Aorta (tissue), 5 donors: ENCODE measurements at places on chromosomes 3 and 15. TPM values are rescaled to one million over a fixed set of nuclear protein-coding genes. Genes with fewer than 3 reads are reported as not detected.

DNA sequence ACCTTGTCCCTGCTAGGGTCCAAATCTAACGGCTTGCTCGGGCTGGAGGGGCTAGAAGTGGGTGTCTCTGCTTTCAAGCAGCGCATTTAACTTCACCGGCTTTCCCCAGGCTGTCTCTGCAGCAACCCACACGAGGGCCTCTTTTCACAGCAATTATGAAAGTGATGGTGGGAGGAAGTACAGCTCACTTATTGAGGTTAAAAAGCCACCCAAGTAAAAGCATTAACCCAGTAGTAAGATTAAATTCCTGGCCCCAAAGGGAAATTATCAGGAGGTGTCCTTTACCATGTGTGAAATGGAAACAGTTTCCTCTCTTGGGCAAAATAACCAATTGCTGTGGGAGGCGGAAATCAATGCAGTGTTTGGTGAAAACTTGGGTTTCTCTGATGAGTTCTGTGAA, 41.1 kb downstream of the NGRN start:
- no peak for DNase-seq
- no peak overlapping the region for H3K27ac ChIP-seq
- no peaks in the 10 kb centered on the region for H3K4me1 ChIP-seq
- H3K27me3 ChIP-seq: no peaks in the 10 kb centered on the region
- no peaks in the 10 kb centered on the region for H3K36me3 ChIP-seq
- no peak overlapping the region for H3K4me3 ChIP-seq

DNA sequence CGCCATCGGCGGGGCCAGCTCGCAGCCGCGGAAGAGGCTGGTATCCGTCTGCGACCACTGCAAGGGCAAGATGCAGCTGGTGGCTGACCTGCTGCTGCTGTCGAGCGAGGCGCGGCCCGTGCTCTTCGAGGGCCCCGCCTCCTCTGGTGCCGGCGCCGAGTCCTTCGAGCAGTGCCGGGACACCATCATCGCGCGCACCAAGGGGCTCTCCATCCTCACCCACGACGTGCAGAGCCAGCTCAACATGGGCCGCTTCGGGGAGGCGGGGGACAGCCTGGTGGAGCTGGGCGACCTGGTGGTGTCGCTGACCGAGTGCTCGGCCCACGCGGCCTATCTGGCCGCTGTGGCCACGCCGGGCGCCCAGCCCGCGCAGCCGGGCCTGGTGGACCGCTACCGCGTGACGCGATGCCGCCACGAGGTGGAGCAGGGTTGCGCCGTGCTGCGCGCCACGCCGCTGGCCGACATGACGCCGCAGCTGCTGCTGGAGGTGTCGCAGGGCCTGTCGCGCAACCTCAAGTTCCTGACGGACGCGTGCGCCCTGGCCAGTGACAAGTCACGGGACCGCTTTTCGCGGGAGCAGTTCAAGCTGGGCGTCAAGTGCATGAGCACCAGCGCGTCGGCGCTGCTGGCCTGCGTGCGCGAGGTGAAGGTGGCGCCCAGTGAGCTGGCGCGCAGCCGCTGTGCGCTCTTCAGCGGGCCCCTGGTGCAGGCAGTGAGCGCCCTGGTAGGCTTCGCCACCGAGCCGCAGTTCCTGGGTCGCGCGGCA, 1.8 kb downstream of the TLNRD1 start:
- peaks cover 5% of the 10 kb centered on the region for H3K4me1 ChIP-seq
- H3K27me3 ChIP-seq: no peaks in the 10 kb centered on the region
- DNase-seq: peak; percentile 60
- H3K27ac ChIP-seq: no peak overlapping the region
- H3K4me3 ChIP-seq: peak overlapping the region; percentile 81
- peaks cover 3% of the 10 kb centered on the region for H3K36me3 ChIP-seq

DNA sequence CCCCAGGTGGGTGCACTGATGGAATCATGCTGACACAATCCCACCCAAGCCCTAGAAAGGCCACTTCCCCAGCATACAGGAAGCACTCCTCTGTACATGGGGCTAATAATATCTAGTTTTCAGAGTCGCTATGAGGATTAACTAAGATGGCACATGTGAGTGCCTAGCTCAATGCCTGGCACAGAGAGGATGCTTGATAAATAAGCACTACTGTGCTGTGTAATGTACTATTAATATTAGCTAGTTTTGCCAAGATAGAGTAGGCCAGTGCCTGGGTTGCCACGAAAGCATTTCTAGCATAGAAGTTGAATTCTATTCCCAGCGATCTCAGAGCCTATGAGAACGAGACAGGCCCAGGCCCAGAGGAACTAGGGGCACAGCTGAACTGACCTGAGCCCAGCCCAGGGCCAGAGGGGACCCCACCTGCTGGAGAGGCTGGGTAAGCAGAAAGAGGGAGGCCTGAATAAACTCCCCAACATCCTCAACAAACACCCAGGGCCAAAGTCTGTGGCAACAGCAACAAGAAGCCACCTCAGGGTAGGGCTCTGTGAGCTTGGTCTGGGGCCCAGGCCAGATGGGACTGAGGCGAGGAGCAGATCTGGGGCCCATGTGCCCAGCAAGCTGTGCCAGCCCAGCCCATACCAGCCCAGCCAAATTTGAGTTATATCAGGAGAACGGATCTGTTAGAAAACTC, 7.6 kb upstream of the SEMA7A start:
- H3K4me1 ChIP-seq: no peaks in the 10 kb centered on the region
- H3K27ac ChIP-seq: no peak overlapping the region
- no peaks in the 10 kb centered on the region for H3K36me3 ChIP-seq
- no peaks in the 10 kb centered on the region for H3K27me3 ChIP-seq
- DNase-seq: peak; percentile 8

GRCh38 chr15:63599401-63600000, 2.3 kb downstream of the FBXL22 start:
- DNase-seq: peak; percentile 86
- peak overlapping the region; percentile 59 for H3K4me3 ChIP-seq
- H3K27ac ChIP-seq: peak overlapping the region; percentile 87
- H3K36me3 ChIP-seq: no peaks in the 10 kb centered on the region

- no peak for DNase-seq
- H3K36me3 ChIP-seq: no peaks in the 10 kb centered on the region
- H3K4me1 ChIP-seq: peaks cover 3% of the 10 kb centered on the region
- H3K27me3 ChIP-seq: no peaks in the 10 kb centered on the region
- no peak overlapping the region for H3K4me3 ChIP-seq
- no peak overlapping the region for H3K27ac ChIP-seq
Measured at GRCh38 chr15:73694419-73694818, 10.2 kb downstream of the CD276 start.

GRCh38 chr3:52848617-52849016, 13.8 kb upstream of the MUSTN1 start:
- no peaks in the 10 kb centered on the region for H3K4me1 ChIP-seq
- peaks cover 3% of the 10 kb centered on the region for H3K36me3 ChIP-seq
- H3K4me3 ChIP-seq: no peak overlapping the region
- H3K27me3 ChIP-seq: no peaks in the 10 kb centered on the region
- no peak overlapping the region for H3K27ac ChIP-seq

DNA sequence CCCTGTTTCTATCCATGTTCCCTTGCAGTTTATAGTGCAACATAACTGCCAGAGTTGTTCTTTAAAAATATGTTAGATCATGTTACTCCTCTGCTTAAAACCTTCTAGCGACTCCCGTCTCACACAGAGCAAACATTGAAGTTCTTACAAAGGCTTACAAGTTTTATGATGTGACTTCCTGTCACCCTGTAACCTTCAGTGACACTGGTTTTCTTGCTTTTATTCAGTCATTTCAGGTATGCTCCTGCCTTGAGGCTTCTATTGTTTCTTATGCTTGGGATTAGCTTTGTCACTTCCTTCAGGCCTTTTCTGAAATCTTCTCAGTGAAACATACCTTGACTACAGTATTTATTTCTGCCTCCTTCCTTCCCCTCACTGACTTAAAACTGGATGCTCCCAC, 252.1 kb downstream of the DOCK3 start:
- no peak overlapping the region for H3K27ac ChIP-seq
- H3K4me3 ChIP-seq: no peak overlapping the region
- H3K27me3 ChIP-seq: no peaks in the 10 kb centered on the region
- no peaks in the 10 kb centered on the region for H3K36me3 ChIP-seq

DNA sequence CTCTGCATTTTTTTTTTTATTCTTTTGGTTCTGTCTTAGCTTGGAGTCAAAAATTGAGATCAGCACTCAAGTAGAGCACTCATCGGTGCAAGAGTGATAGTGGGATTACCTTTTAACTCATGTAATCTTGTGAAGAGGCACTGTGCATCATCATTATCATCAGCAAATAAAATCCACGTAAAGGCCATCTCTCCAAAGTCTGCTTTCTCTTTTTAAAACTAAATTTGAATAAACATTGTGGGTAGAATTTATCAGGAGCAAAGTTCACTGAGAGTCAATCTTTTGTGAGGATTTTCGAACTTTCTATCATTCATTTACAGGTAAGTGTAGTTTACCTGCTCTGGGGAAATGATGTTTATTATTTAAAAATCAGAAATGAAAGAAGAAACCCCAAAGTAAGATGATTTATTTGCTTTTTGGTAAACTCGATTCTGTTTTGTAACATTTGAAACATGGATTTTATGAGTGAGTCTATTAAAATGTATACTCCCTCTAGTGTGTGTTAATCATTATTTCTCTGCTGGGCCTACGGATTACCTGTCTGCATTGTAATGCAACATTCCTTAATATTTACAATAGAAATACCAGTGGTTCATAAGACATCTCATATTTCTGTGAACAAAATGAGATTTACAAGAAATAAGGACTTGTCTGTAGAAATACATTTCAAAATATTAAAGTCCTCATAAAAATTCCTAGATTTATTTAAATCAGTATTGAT, 327.7 kb upstream of the NAALADL2 start:
- no peak for DNase-seq
- H3K27me3 ChIP-seq: no peaks in the 10 kb centered on the region

DNA sequence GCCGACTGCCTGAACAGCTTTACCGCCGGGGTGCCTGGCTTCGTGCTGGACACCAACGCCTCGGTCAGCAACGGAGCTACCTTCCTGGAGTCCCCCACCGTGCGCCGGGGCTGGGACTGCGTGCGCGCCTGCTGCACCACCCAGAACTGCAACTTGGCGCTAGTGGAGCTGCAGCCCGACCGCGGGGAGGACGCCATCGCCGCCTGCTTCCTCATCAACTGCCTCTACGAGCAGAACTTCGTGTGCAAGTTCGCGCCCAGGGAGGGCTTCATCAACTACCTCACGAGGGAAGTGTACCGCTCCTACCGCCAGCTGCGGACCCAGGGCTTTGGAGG, 815 bp downstream of the SPINT1 start:
- H3K36me3 ChIP-seq: no peaks in the 10 kb centered on the region
- DNase-seq: peak; percentile 81
- no peaks in the 10 kb centered on the region for H3K27me3 ChIP-seq
- no peak overlapping the region for H3K27ac ChIP-seq

DNA sequence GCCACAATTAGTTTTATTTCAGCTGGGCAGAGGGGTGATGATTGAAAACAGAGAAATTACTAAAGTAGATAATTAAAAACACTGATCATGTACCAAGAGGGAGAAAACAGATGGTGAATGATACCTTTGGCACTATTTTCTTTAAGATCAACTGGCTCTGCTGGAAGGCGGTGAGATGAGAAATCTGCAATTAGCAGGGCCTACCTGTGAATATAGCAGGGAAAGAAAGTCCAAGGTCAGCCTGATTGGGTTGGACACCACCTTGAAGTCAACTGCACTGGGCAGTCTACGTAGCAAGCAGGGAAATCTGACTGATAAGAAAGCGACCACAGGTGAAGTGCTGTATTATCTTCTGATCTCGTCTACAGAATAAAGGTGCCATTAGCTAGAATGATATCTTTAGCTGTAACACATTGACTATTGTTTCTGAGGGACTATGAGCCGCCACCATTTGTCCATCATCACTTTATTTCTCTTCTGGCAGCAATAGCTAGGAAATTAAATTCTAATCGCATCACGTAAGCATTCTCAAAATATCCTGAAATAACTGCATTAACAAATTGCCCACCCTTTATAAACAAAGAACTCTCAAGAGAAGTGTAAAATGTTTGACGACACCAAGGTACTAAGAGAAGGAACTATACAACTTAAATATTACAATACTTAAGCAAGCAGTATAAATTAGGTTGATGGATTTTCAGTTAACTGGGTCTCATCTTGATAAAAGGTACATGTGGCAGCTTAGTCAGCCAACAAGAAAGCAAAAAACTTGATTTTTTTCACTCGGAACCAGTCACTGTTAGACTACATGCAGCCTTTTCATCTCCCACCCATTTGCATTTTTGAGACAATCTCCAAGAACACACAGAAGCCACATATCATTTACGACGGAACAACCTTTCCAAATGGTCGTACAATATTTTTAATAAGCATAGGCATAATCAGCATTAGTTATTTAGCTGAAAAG, 1.3 kb downstream of the NEDD4 start:
- no peak for DNase-seq
- H3K4me1 ChIP-seq: peaks cover 2% of the 10 kb centered on the region
- peak overlapping the region; percentile 68 for H3K4me3 ChIP-seq
- peak overlapping the region; percentile 15 for H3K27ac ChIP-seq

DNA sequence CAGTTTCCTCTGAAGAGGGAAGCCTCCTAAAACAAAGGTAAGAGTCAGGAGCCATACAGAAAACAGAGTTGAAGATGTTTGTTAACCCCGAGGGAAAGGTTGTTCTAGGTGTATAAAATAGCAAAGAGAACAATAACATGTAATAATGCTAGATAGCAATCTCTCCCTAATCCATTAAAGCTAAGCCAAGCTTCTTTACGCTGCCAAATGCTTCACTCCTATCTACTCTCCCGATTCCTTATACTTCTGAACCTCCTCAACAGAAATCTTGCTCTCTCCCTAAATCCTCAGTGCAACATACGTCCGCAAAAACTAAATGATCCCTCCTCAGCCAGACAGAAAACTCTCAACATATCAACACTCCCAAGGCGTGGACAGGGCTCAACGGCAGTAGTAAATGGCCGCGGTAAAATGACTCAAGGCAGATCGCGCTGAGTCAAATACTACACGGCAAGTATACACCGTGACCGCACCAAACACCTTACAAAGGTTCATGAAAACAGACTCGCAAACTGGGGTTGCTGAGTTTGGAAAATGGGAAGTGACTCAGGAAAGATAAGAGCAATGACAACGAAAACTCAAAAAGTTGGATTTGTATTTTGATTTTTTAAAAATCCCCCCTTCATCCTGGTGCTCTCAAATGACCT, 682 bp downstream of the CLDND1 start:
- H3K4me3 ChIP-seq: peak overlapping the region; percentile 83
- H3K4me1 ChIP-seq: peaks cover 7% of the 10 kb centered on the region
- no peak for DNase-seq
- no peaks in the 10 kb centered on the region for H3K36me3 ChIP-seq

Gene UBE2E2
- total RNA-seq: 56.5 TPM

Gene TLR9
- 0.81 TPM for total RNA-seq

Gene MEX3B
- total RNA-seq: 2.9 TPM

Gene GOLGA6A
- total RNA-seq: not detected

Gene TIMMDC1
- 64.0 TPM for total RNA-seq

Gene PP2D1
- total RNA-seq: not detected

Gene GABRR3
- not detected for total RNA-seq

Gene CLSTN2
- 20.6 TPM for total RNA-seq

Gene TMEM158
- 3.0 TPM for total RNA-seq
